PC-9 (cell line): ENCODE measurements at places on chromosomes 4 and X. TPM values are rescaled to one million over a fixed set of nuclear protein-coding genes. Genes with fewer than 3 reads are reported as not detected.

The FMR1NB gene
- not detected in 2 replicates for total RNA-seq

The GABRB1 gene
- total RNA-seq = not detected in 2 replicates

The PNCK gene
- total RNA-seq = 1.0 and 4.4 TPM in 2 replicates

The MORC4 gene
- 10.8 and 11.1 TPM in 2 replicates for total RNA-seq

The DGKK gene
- total RNA-seq = not detected in 2 replicates

The STK26 gene
- total RNA-seq = 41.1 and 48.4 TPM in 2 replicates

The IQSEC2 gene
- total RNA-seq = 45.7 and 49.3 TPM in 2 replicates

The GPR50 gene
- total RNA-seq = not detected in 2 replicates

DNA sequence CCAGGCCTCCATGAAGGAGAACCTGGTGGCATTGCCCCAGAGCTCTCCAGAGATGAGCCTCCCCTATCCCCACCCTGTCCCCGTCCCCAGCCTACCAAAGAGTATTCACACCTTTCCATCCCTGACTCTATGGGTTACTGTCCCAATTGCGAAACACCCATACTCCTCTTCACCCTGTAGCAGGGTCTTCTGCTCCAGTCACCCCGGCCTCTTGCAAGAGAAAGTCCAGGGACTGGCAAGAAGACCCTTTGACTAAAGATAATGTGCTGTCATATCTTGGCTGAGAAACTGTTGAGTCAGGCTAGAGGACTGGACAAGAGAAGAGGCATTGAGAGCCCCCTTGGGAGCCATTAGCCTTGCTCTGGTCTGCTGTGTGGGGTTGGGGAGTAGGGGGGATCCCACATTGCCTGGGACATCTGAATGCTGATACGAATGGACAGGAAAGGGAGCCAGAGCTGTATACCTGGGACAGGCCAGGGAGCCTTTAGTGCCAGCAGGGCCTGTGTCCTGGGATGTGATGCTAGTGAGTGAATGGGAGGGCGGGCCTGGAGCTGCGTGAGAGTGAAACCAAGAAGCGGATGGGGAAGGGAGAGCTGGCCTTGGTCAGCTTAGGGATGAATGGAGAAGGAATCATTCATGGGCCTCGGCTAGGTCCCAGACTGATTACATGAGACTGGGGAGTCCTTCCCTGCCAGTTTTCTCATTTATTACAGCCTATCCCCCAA lies 27.1 kb downstream of the NALF2 start:
- H3K27me3 ChIP-seq = peaks cover 9% of the 10 kb centered on the region
- H3K4me3 ChIP-seq = no peak overlapping the region
- H3K36me3 ChIP-seq = no peaks in the 10 kb centered on the region
- H3K27ac ChIP-seq = no peak overlapping the region
- no peaks in the 10 kb centered on the region for H3K4me1 ChIP-seq

DNA sequence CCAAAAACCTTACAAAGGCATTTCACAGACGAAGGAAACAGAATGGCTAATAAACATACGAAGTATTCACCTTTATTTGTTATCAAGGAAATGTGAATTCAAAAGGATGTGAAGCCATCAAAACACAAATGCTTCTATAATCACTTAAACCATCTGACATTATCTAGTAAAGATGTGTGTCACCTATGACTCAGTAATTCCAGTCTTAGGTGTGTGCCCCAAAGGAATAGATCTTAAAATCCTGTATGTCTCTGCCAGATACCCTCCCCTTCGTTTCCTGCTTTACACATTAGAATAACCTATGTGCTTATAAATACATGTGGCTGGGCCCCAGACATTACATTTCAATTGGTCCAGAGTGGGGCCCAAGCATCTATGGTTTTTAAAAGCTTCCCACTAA lies 41.8 kb upstream of the CEP135 start:
- no peaks in the 10 kb centered on the region for H3K36me3 ChIP-seq
- no peak for DNase-seq
- peaks cover 15% of the 10 kb centered on the region; the same call in 1 of the 2 replicates for H3K4me1 ChIP-seq
- no peak overlapping the region for H3K4me3 ChIP-seq

DNA sequence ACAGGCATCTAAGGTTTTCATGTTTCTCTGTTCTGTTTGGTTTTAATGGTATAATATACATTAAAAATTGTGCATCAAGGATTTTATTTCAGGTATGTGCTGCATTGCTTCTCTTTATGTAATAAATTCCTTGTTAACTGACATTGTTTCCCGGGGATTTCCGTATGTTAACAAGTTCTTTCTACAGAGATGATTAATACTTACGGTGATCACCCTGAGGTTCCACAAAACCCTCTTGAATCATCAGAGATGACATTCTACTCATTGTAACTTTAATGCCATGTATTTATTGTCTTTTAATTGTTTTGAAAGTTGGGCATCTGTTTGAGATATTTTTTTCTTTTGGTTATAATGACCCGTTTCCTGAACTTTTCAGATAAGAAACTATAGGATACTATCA lies 37.5 kb downstream of the ARHGAP10 start:
- H3K27me3 ChIP-seq = no peaks in the 10 kb centered on the region
- H3K4me3 ChIP-seq = no peak overlapping the region
- DNase-seq = no peak
- peaks cover 20% of the 10 kb centered on the region for H3K4me1 ChIP-seq

- no peak overlapping the region for H3K4me3 ChIP-seq
- no peaks in the 10 kb centered on the region for H3K36me3 ChIP-seq
- DNase-seq = peak; percentile 51
- no peak overlapping the region for H3K27ac ChIP-seq
- no peaks in the 10 kb centered on the region for H3K27me3 ChIP-seq
- H3K4me1 ChIP-seq = no peaks in the 10 kb centered on the region
Observed at GRCh38 chr4:167897116-167897515, 195.2 kb upstream of the ANXA10 start.

DNA sequence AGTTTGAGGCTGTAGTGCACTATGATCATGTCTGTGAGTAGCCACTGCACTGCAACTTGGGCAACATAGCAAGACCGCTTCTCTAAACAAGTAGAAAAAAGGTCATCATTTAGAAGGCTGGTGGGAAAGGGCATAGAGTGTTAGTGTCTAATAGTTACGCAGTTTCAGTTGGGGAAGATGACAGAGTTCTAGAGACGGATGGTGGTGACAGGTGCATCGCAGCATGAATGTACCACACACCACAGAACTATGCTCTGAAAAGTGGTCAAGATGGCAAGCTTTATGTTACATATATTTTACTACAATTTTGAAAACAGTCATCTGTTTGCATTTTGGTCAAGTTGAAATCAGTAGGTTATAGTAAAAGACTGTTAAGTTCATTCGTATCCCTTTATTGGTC lies 23.7 kb upstream of the CLDN34 start:
- DNase-seq = no peak
- H3K36me3 ChIP-seq = no peaks in the 10 kb centered on the region
- H3K27ac ChIP-seq = no peak overlapping the region

DNA sequence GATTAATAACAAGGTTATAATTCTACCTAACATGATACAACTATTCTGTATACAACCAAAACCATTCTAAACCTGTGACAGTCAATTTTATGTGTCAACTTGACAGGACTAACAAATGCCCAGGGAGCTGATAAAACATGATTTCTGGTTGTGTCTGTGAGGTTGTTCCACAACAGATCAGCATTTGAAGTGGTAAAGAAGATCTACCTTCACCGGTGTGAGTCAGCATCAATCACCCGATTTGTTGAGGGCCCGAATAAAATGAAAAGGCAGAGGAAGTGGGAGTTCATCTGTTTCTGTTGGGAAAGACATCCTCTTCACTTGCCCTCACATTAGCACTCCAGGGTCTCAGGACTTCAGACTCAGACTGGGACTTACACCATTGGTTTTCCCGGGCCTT lies 187.9 kb downstream of the MAB21L2 start:
- H3K27ac ChIP-seq = peak overlapping the region; percentile 37; the same call in 1 of the 2 replicates
- H3K27me3 ChIP-seq = no peaks in the 10 kb centered on the region
- H3K4me1 ChIP-seq = peaks cover 8% of the 10 kb centered on the region
- no peak overlapping the region for H3K4me3 ChIP-seq

- DNase-seq = no peak
- H3K4me1 ChIP-seq = no peaks in the 10 kb centered on the region
- H3K36me3 ChIP-seq = no peaks in the 10 kb centered on the region
- no peaks in the 10 kb centered on the region for H3K27me3 ChIP-seq
Observed at GRCh38 chr4:153521999-153522801, 56.0 kb downstream of the TMEM131L start.

- no peaks in the 10 kb centered on the region for H3K36me3 ChIP-seq
- DNase-seq = no peak
Observed at GRCh38 chr4:113566015-113566795, 195.3 kb downstream of the CAMK2D start.

GRCh38 chr4:147987252-147987651 lies 255.4 kb downstream of the ARHGAP10 start:
- no peaks in the 10 kb centered on the region for H3K36me3 ChIP-seq
- H3K27me3 ChIP-seq = no peaks in the 10 kb centered on the region
- no peak overlapping the region for H3K4me3 ChIP-seq
- no peak overlapping the region for H3K27ac ChIP-seq
- H3K4me1 ChIP-seq = no peaks in the 10 kb centered on the region
